ENCODE measurements at places on chromosomes 1 and 21.

GRCh38 chr1:208803011-208803811 lies 559.0 kb upstream of the PLXNA2 start:
- no peak for DNase-seq

DNA sequence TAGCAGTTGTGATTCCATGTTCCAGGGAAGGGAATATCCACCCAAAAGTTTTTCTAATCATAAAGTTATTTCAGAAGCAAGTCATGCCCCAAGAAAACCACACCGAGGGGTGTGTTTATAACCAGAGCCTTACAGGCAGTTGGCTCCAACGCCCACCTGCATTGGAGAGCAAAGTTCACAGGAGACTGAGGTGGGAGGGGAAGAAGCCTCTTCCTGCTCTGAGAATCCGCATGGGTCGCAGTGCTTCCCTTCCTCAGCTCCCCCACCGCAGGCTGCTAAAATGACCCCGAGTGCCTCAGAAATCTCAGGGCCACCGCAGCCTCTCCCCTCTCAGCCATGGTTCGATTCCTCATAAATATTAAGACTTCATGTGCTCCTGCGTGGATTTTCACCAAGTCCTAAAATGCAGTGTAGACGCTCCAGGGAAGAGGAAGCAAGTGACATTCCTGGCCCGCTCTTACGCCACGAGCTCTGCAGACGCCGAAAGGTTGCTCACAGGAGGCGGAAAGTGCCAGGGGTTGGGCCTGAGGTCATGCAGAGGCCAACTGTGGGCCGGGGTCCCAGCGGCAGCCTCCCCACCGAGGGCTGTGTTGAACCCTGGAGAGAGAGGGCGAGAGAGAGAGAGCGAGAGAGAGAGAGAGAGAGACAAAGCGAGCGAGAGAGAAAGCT lies 13.4 kb upstream of the SPSB1 start:
- no peak for DNase-seq

DNA sequence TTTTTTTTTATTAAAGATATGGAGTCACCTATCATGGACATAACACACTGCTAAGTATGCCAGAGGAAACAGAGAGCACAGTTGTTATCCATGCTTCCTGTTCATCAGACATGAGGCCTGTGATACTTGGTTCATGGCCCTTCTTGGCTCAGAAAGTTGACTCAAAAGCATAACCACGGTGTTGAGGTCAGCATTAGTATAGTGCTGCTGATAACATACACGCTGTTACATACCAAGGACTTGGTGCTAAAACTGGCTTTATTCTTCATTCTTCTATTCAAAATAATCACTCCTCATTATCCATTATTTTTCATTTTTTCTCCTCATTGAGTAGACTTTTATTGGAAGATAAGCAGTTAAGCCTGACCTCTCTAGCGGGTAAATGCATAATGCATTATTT lies 464.1 kb downstream of the ADGRL2 start:
- no peak for DNase-seq

- no peak for DNase-seq
Measured at GRCh38 chr21:22754746-22755145, 1756.5 kb downstream of the NCAM2 start.

DNA sequence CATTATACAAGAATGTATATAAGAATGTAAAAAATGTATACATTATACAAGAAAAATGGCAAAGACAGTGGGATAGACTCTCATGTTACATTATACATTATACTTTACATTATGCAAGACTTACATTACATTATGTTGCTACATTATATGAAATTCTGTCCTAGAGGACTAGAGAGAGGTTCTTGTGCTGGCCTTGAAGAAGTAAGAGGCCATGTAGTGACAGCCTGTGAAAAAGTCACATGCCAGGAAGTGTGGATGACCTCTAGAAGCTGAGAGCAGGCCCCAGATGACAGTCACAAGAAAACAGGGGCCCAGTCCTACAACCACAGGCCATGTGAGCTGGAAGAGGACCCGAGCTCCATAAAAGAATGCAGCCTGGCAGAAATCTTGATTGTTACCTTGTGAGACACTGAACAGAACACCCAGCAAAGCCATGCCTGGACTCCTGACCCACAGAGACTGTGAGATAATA lies 30.5 kb upstream of the AHCYL1 start:
- no peak for DNase-seq

GRCh38 chr1:97647776-97648175 lies 273.1 kb downstream of the DPYD start:
- DNase-seq, result no peak

DNA sequence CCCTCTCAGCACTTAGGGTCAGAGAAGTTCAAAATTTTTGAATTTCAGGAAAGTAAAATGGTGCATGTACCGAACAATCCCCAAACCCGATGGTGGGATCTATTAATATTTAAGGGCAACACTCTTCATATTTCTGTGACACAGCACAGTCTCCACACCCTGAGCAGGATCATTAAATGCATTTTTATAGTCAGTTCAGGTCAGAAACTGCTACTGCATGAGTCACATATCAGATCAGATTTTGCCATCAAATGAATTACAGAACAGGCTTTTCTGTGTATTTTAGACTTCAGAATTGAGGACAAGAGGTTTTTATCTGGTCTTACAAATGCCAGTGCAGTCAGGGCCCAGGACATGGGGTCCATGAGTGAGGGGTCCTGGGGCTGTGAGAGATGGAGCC lies 79.2 kb downstream of the RIPK4 start:
- DNase-seq, result no peak

DNA sequence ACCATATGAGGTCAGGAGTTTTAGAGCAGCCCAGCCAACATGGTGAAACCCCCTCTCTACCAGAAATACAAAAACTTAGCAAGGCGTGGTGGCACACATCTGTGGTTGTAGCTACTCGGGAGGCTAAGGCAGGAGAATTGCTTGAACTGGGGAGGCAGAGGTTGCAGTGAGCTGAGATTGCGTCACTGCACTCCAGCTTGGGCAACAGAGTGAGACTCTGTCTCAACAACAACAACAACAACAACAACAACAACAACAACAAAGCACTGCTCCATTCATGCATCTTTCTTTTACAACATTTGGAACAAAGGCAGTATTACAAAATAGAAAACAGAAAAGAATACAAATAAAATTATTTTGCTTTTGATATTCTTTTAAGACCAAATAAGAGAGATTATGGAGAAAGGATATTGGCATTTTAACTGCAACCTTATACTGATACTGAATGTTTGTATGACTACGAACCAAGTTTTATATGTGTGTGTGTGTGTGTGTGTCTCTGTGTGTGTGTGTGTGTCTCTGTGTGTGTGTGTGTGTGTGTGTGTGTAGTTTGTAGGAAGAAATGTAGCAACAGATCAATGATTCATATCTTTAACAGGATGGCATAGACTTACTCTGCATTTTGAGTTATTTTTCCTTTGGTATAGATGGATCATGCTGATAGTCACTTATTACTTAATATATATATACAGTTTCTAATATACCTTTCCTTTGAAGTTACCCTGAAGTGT lies 24.6 kb downstream of the ATF6 start:
- DNase-seq, result no peak

- no peak for DNase-seq
Measured at GRCh38 chr1:159943278-159943640, 2.2 kb downstream of the IGSF9 start.

DNA sequence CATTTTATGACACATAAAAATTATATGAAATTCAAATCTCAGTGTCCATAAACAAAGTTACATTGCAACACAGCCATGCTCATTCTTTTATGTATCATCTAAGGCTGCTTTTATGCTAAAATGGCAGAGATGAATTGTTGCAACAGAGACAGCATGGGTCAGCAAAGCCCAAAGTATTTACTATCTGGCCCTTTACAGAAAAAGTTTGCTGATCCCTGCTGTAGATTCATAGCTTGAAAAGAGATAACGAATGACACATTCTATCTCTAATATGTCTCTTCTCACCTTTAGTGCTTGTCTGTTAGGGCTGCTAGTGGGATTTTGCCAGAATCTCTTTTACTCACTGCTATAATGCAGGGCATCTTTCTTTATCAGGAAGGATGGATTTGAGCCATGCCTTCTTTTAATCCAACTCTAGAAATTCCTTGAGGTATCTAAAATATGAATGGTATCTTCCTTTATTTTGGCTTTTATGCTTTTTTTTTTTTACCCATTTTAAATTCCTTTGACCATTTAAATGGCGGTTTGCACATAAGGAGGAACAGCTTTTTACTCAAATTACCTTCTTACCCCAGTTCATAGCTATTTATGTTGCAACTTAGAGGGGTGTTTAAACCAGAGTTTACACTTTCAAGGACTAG lies 598.2 kb downstream of the PLPP3 start:
- no peak for DNase-seq

DNA sequence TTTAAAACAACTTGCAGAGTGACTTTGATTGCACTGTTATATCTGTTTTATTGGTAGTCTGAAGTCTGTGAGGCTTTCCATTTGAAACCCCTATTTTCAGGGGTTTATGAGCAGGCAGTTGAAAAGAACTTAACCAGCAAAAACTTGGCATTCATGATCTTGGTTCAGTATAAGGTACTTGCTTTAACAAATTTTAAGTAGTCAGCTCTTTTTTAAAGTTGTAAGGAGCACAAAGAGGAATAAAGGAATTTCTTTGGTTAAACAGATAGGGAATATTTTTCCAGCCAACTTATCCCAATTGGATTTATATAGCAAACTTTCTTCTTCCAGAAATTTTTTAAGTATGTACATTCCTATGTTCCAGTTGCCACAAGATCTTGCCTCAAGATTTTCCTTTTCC lies 138.2 kb downstream of the RASAL2 start:
- DNase-seq, result no peak

DNA sequence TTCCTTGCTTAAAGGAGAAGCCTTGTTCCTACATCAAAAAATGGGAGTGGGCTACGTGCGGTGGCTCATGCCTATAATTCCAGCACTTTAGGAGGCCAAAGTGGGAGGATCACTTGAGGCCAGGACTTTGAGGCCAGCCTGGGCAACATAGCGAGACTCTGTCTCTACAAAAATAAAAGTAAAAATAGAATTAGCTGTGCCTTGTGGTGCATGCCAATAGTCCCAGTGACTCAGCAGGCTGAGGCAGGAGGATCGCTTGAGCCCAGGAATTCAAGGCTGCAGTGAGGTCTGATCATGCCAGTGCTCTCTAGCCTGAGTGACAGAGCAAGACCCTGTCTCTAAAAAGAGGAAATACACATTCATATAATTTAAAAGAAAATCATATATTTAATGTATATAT lies 127.1 kb downstream of the C1orf21 start:
- no peak for DNase-seq

- no peak for DNase-seq
Measured at GRCh38 chr1:61244114-61244513, 161.8 kb downstream of the NFIA start.

- DNase-seq, result no peak
Measured at GRCh38 chr1:247385283-247385682, 30.7 kb upstream of the NLRP3 start.

DNA sequence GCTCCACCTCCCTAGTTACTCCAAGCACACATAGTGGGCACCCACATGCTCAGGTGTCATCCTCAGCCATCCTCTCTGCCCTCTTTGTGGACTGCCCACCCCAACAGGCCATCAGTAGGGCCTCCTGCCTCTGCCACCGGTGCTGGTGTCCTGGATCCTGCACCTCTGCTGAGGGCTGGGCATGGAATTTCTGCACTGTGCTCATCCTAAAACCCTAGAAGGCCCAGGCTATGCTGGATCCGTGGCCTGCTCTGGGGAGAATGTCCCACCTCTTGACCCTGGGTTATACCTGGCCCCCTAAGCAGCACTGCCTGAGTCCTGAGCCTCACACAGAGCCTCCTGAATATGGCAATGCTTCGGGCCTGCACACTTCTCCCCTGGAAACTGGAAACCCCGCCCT lies 318.3 kb downstream of the MATN1 start:
- DNase-seq, result no peak

- DNase-seq, result peak; percentile 20
Measured at GRCh38 chr1:22420455-22421053, 31.1 kb upstream of the ZBTB40 start.

DNA sequence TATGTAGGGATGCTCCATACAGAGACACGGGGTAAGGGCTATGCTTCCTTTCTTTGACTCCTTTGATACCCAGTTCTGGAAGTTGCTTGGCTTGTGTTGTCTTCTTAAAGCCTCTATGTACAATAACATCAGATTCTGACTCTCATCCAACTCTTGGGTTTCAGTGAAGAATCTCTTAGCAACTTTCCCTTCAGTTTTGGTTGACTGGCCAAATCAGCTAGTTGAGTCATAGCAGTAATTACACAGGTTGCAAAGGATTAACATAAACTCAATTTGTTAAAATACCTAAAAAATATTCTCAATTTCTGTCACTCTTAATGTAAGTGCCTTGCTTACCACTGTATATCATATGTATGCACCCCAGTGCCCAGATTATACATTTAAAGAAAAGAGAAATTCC lies 9.2 kb downstream of the CD1E start:
- no peak for DNase-seq

Measured in stimulated activated CD8-positive, alpha-beta memory T cell treated with anti-CD3 and anti-CD28 coated beads, Interleukin-15, amount 100 ng/mL, for 1 hour (primary cell).